ENCODE measurements at places on chromosomes 2 and 18.

- DNase-seq = no peak
Measured at GRCh38 chr2:228916416-228917090, 354.5 kb downstream of the PID1 start.

GRCh38 chr2:11647834-11648600 lies 22.0 kb downstream of the NTSR2 start:
- DNase-seq = no peak

DNA sequence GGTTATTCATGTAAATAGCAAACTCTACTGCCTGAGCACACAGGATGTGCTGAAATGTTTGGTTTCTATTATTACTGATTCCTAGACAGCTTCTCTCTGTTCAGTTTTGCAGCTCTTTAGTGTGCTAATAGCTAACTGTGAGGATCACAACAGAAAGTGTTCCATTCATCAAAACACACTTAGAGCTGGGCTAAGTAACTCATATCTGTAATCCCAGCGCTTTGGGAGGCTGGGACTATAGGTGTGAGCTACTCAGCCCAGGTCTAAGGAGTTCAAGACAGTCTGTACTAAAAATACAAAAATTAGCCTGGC lies 63.2 kb downstream of the MOGAT1 start:
- no peak for DNase-seq

DNA sequence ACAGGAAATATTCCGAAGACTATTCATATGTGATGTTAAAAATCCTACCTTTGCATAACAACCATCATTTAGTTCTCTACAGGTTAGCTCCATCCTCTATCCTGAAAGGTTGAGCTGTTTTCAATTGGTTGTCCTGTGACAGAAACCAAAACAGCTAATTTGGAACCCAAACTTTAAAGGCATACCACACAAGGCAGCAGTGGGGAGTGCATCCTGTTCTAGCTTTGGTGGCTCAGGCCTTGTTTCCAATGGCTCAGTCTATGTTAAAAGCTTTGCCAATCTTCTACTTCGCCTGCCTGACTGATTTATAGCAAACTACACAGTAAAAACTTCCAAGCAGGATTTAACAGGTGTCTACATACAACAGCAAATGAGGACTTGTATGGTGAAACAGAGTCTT lies 3.2 kb downstream of the CD226 start:
- DNase-seq = no peak

DNA sequence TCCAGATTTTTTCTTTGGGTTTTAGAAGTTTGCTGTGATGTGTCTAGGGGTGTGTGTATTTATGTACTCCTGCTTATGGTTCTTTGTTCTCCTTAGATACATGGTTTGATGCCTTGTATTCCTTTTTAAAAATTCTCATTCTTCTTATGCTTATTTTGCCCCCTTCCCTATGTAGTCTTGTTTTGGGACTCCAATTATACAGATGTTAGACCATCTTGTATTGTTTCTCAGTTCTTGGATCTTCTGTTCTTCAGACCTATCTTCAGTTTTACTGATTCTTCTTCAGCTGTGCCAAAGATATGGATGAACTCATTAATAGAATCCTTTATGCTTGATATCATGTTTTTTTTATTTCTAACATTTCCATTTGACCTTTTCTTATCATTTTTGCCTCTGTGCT lies 14.2 kb upstream of the MSL3B start:
- no peak for DNase-seq

GRCh38 chr2:49262801-49263560 lies 108.7 kb upstream of the FSHR start:
- no peak for DNase-seq

GRCh38 chr18:74745633-74746403 lies 148.1 kb downstream of the ZNF407 start:
- DNase-seq = no peak

DNA sequence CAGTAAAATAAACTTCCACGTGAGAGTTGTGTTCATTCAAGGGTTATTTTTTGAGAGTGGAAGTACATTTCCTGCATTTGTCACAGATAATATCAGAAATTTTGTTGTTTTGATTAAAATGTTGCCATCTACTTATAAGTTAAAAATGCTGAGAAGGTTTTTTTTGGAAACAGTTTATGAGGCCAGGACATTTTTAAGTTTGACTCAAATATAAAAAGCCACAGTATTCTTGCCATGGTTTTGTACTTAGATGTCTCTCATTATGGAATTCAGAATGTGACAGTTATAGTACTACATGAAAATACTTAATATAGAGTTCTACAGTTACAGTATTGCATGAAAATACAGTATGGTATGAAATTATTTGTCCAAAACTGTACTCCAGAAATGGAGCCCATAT lies 44.1 kb downstream of the PDK1 start:
- DNase-seq = no peak

DNA sequence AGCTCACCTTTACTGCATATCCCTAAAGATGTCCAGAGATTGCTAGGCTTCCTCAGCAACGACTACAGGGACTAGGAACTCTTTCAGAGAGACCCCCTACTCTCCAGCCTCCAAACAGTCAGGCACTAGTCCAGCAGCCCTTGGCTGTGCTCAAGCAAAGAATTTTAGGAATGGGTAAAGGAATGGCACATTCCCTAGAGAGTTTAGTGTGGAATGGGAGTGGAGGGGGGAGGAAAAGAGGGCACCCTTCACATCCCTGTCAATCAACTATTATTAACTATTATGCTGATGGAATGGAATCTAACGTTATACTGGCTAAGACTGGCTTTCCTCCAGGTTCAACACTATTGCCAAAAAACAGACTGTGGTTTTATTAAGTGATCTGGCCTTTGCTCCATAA lies 64.8 kb downstream of the IKZF2 start:
- peak; percentile 50 for DNase-seq

- DNase-seq = no peak
Measured at GRCh38 chr2:147017951-147018645, 826.7 kb upstream of the ACVR2A start.

DNA sequence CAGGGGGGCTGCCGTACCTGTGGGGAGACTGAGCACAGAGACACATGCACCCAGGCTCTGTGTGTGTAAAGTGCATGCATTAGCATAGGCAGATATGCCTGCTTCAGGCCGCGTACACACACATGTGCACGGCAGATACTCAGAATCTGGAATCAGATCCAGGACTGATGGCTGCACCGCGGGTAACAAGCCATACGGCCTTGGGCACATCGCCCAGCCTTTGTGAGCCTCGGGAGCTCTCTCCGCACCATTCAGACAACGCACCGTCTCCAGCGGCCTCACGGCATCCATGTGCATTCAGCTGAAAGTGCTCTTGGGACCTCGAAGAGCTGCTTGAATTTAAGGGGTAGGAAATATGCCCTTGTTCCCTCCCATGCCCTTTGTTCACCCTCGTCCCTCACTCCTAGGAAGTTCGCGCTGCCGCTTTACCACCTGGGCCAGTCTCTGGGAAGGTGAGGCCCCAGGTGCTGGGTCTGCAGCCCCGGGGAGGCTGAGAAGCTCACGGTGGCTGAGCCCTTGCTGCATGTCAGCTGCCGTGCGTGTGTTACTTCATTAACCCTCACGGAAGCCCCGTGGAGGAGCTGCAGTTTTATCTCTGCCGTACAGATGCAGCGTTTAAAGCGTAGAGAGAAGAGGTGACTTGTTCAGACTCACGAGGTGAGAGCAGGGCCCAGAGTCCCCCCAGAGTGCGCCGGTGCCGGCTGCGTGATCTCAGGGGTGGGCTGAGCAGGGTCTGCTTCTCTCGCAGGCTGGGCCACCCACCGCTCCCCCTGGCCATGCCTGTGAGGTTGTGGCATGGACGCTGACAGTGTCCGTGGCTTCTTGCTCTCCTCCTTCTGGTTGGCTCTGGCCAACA lies 377.7 kb upstream of the MYT1L start:
- no peak for DNase-seq

GRCh38 chr2:238143239-238143951 lies 4.9 kb downstream of the KLHL30 start:
- DNase-seq = no peak

GRCh38 chr2:44959855-44960254 lies 18.4 kb downstream of the SIX3 start:
- DNase-seq = no peak

DNA sequence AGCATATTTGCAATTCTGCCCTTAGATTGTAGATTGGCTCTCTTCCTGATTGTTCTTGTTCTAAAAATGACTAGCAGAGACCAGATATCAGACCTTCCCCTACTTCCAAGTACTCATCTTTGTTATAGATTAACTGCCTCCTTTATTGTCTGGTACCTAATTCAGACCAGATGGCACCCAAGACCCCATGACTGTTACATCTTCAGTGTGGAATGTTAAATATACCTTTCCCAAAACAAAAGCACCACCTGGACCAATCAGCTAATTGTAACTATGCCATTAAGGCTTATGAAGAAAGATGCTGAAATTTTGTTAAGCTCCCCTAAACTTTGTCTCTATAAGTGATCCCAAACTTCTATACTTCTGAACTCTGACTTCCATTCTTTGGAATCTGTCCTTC lies 12.0 kb upstream of the TFPI start:
- no peak for DNase-seq

- peak; percentile 67 for DNase-seq
Measured at GRCh38 chr18:10453806-10454680, at the start of gene APCDD1. TSS of gene APCDD1 (plus strand) at chr18:10454635. CDS start at chr18:10454982, 347 bp downstream.

- no peak for DNase-seq
Measured at GRCh38 chr2:68726608-68727367, 7.8 kb upstream of the ARHGAP25 start.

GRCh38 chr18:21406116-21406515 lies 164.1 kb downstream of the GREB1L start:
- no peak for DNase-seq

- no peak for DNase-seq
Measured at GRCh38 chr2:227366769-227367426, 12.2 kb downstream of the TM4SF20 start.

DNA sequence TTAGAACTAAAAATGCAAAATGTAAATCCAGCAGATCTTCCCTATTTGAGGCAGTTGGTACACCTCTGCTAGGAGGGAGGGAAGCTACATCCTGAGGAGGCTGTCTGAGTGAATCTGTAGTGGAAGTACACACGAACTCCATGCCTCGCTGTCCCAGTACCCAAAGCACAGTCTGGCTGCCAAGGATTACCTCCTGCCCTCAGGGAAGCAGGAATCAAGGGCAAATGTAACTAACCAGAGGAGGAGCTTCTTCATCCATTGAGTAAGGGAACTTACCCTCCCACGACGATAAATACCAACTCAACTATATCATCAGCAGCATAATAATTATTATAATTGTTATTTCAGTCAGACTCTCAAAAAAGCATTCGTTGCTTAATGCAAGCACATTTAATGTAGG lies 2.1 kb downstream of the DHRS9 start:
- no peak for DNase-seq

DNA sequence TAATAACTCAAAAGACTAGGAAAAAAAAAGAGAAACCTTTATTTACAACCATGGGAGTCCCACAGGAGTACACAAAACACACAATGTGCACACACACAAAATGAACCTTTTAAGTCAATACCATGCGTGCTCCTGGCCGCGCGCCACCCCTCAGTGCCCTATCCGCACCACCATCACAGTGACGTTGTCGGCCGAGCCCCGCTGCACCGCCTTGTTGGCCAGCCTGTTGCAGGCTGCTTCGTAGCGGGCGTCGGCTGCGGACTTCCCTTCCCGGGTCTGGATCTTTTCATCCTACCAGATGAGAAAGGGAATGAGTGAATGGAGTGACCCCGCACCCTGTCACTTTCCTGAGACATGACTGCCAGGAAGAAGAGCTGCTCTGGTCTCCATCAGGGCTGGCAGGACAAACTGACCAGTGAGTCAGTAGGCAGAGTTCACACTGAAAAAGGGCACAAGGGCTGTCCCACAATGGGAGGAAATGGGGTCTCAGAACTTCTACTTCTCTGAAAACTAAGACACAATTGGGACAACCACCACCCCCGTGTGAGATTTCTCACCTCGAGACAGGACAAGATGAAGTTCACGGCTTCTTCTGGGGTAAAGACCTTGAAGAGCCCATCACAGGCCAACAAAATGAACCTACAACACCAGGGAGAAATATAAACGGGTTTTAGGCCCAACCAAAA lies 11.8 kb downstream of the ERFE start:
- no peak for DNase-seq

DNA sequence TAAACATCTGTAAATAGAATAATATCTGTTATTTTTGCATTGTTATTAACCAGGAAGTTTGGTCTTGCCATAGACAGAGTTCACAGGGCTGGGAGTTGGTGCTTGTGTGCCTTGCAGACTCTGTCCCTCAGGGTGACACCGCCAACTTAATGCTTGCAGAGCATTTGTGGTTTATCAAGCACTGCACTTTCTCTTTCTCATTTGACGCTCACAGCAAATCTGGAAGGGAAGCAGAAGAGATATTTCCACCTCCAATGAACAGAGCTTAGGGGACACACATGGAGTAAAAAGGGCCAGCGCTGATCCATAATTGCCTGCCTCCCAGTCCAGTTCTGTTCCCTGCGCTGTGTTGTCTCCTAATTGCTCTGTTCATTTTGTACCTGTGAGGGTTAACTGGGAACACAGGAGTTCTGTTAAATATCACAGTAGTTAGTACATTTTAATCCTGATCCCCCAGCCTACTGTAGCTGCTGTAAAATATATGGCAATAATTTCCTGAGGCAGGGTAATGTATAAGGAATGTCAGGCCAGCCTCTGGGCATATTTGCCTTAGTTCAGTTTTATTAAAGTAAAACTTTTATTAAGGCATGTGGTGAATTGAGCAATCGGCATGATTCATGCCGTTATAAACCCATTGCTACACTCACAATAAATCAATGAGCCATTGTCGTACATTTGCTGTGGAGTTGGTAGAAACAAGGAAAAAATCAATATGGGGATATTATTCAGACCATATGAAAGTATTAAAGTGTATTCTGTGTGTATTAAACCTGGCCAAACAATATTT lies 182.5 kb upstream of the OSR1 start:
- DNase-seq = no peak

DNA sequence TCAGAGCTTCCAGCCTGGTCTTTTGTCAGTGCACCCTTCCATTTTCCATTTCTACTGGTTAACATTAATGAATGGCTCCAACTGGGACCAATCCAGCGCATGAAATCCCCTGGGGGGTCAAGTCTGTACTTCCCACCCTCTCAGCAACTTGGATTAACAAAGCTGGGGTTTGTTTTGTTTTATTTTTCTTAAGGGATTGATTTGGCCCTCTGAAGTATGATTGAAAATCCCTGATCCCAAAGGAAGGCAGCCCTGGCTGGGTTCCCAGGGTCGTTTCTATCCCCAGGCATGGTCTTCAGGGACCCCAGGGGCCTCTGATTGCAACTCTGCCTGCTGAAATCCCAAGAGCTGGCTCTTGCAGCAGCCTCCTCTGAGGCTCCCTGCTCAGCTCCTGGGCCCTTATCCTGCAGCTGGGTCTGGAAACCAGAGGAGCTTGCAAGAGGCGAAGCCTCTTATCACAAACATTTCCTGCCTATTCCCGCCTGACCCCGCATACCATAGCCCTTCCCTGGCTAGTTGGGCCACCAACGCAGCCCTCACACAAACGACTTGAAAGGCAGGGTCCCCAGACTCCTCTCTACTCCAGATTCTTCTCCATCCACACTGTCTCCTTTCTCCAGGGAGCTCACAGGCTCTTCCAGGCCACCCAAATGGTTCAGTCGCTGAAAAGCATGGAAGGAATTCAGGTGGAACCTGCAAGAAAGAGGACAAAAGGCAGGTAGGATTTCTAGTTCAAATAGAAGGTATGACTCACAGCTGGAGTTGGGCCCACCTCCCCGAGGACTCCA lies 109.7 kb upstream of the PKDCC start:
- no peak for DNase-seq

- DNase-seq = peak; percentile 32
Measured at GRCh38 chr18:78376046-78376445, 603.6 kb upstream of the SALL3 start.

All from neuronal stem cell (in vitro differentiated cells).